Stimulated activated CD8-positive, alpha-beta memory T cell treated with anti-CD3 and anti-CD28 coated beads, Interleukin-4, amount 100 ng/mL, for 1 hour (primary cell): ENCODE measurements at places on chromosomes 6 and 20.

DNA sequence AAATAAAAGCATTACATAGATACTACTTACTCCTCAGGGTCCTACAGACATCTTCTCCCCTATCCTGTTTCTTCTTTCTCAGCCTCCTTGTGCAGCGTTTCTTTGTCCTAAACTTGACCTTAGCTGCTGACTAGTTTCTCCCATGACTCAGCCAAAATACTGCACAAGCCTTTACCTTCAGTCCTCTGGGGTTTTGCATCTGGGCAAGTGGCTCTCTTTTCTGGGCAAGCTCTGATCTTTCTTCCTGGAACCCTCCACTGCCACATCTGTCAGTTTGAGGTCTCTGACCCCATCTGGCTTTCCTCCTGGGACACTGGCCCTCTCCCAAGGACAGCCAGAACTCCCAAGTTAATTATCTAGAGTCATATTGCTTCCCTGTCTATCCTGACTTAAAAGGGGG lies 838.4 kb downstream of the DHX35 start:
- DNase-seq = no peak

GRCh38 chr6:136859430-136859829 lies 37.0 kb downstream of the PEX7 start:
- DNase-seq = no peak

- no peak for DNase-seq
These were observed 156.9 kb downstream of the CDKAL1 start for GRCh38 chr6:20691185-20691584.

- no peak for DNase-seq
These were observed 52.0 kb downstream of the CDC5L start for GRCh38 chr6:44439270-44440045.

- DNase-seq = no peak
These were observed 225.5 kb downstream of the BMP2 start for GRCh38 chr20:6993011-6993410.

- DNase-seq = no peak
These were observed 44.4 kb downstream of the MDN1 start for GRCh38 chr6:89775150-89775549.

GRCh38 chr20:6806275-6806674 lies 38.8 kb downstream of the BMP2 start:
- no peak for DNase-seq

DNA sequence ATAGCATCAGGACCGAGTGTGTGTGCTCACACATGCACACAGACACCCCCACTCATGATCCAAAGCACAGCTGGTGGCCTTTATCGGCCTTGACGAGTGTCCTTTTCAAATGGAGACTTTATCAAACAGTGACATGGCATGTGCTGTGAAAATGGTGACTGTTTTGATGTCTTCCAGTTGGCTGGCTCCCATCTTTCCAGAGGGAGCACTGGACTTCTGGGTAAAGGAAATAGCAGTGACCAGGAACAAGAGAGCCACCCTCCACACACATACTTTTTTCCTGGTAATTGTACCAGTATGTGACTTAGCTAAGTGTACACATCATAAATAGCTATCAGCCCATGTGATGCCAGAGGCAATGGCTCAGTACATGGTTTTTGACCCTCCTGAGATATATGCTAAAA lies 52.7 kb downstream of the ZDHHC14 start:
- no peak for DNase-seq

DNA sequence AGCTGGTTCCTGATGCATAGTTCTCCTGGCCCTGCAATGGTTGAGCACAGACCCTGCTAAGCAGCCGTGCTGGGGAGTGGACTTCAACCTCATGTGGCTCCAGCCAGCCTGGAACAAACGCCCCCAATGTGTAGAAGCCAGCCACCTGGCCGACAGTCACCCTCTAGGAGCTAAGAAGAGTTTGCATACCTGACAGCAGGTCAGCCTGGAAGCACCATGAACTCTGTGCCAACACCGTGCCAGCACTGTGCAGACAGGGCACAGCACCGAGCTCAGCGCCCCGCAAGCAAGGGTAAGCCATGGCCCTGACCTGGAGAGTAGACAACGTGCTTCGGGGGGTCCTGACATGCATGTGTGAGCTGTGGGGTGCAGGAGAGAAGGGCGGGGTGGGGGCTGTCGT lies 356.3 kb downstream of the ZFAND3 start:
- DNase-seq = no peak

GRCh38 chr20:34927736-34928135 lies 27.9 kb downstream of the GSS start:
- DNase-seq = no peak

GRCh38 chr6:53325785-53326184 lies 23.0 kb downstream of the ELOVL5 start:
- DNase-seq = no peak

GRCh38 chr20:5150226-5151076 lies 23.6 kb downstream of the CDS2 start:
- DNase-seq = no peak

- peak; percentile 53 for DNase-seq
These were observed 864 bp upstream of the BCLAF1 start for GRCh38 chr6:136290410-136291010.

- DNase-seq = no peak
These were observed 5.2 kb downstream of the STX11 start for GRCh38 chr6:144155529-144155928.

DNA sequence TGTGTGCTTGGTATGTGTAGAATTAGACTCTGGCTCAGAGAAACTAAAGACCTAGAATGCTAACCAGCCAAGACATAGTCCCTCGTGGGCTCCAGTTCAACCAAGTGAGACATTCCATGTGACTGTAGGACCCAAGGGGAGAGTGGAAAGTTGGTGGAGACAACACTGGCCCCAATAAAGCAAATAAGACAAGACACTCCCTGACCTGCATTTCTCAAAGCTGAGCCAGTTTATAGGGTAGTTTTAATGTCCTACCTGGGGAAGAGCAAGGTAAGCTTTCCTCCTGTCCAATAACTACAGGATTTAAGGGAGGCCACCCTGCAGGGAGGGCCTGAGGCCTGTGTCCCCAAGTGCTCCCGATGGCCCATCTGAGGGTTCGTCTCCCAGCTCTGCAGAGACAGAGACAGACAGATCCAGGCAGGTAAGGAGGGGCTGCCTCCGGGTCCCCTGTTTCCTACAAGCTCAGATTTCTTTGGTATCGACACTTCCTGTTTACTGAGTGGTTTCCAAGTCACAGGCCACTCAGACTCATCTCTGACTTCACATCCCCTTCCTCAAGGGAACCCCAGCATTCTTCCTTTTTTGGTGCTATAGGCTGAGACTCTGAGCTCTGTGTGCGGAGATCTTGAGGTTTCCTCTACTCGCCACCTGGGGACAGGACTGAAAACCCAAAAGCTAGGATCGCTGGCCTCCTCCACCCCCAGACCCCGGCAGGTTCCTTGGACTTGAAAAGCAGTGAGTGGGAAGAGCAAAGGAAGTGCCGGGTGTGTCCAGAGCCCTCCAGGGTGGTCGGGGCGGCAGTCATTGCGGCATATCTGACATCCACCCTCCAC lies 92.4 kb downstream of the PRND start:
- no peak for DNase-seq

DNA sequence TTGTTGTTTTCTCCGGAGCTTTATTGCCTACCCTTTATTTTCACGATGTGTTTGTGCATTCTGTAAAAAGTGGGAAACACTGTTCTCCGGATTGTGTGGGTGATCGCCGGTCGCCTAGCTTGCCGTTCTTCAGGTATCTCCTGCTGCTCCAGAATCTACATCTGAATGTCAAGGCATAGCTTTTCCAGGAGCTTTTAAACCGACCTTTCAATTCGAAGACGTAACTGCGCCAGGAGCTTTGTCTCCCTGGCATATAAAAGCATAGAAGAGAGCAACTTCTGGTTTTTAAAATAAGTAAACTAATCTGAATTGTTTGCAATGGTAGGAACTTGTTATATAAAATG lies 96.0 kb downstream of the HFE start:
- DNase-seq = no peak

DNA sequence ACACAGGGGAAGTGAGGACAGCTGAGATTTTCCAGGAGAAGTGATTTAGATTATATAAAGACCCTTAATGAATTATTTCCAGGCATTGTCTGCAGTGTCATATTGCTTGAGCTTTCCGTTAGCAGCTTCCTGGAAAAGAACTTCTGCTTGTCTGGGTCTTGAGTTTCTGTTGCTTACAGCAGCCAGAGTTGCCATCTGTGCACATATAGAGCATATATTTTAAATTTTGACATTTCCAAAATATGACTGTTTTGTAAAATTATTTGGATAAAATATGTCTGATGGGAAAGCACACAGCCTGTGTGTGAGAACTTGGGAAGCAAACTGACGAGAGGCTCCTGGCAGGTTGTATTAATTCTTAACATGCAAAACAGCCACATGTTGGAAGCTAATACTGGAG lies 21.0 kb upstream of the NKX2-2 start:
- DNase-seq = no peak

- no peak for DNase-seq
These were observed 531.1 kb downstream of the LMBRD1 start for GRCh38 chr6:69265706-69266105.

- no peak for DNase-seq
These were observed 7.3 kb upstream of the BPIFB3 start for GRCh38 chr20:33046412-33046811.

DNA sequence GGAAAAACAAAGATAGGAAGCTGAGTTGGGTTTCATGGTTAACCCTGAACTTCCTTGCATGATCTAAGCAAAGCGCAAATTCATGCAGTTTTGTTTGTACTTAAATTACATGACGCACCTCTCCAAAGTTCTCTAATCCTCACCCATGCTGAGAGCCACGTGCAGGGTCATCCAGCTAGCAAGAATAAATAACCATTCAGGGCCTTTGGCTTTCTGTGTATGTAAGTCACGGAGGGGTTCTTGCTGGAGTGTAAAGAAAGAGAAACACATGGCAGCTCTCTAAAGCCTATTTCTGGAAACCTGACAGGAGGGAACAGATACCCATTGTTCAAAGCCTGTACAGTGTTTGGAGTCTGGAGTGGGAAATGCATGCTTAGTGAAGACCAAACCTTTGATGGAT lies 171.7 kb upstream of the CCN2 start:
- DNase-seq = no peak

- DNase-seq = no peak
These were observed 80.9 kb upstream of the TAB2 start for GRCh38 chr6:149236589-149236988.

- no peak for DNase-seq
These were observed 4.9 kb upstream of the ELOVL5 start for GRCh38 chr6:53353624-53354023.

- DNase-seq = no peak
These were observed 127.9 kb upstream of the MLIP start for GRCh38 chr6:53983301-53983700.

DNA sequence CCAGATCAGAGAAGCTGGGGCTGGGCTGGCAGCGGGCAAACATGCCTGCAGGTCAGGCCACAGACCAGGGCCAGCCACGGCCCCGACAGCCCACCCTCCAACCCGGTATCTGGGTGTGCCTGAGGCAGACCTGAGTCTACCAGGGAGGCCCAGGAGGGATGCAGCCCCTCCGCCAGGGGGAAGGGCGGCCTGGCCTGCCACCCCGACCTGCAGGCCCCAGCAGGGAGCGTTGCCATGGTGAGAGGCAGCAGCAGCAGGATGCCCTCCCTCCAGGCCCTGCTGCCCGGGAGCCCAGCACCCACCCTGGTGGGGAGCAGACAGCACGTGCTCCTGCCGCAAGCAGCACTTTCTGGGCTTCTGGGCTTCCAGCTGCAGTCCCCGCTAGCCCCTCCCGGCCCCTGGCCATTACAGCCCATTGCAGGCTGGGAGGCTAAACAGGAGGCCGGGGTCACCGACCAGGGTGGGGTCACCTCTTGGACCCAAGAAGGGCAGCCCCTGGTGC lies 3.8 kb upstream of the EEF1A2 start:
- DNase-seq = no peak

GRCh38 chr20:51354769-51355319 lies 187.7 kb downstream of the NFATC2 start:
- DNase-seq = no peak
